ENCODE measurements at places on chromosomes 16 and 17. TPM values are rescaled to one million over a fixed set of nuclear protein-coding genes. Genes with fewer than 3 reads are reported as not detected.

Gene KRT33A
- total RNA-seq: not detected

Gene TP53TG3B
- not detected for total RNA-seq

- DNase-seq: no peak
These were observed 73.6 kb upstream of the SMIM36 start for GRCh38 chr17:55584861-55585260.

- DNase-seq: no peak
These were observed 546 bp upstream of the PSMD7 start for GRCh38 chr16:74296104-74296431.

DNA sequence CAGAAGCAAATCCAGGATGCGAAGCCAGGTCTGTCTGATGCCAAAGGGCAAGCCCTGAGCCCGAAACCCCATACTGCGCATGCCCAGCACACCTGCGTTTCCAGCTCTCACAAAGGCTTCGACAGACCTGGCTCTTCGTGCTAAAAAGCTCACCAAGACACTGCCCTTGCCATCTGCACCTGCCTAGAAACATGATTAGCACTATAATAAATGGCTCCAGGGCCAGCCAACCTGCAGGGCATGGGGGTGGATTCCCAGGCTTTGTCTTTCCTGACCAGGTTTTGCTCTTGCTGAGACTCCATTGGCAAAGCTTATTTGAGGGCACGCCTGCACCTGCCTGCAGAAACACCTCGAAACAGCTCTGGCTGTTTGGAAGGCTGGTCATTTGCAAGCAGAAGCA lies 14.4 kb upstream of the PLD6 start:
- DNase-seq: no peak

DNA sequence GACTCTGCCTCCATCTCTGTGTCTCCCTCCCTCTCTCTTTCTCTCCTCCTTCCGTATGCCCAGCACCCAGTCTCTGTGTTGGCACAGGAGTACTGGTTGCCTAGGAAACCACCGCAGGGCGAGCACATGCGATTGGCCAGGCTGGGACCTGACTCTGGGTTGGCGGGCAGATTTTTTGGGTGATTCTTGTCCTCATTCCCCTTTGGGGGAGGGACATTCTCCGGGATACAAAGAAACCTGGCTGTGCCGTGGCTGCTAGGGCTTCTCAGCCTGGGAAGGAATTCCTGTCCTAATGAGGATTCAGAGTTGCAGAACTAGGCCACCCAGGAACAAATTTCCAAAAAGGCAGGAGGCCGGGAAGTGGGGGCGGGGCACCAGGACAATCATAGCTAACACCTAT lies 168.9 kb downstream of the SHISA9 start:
- no peak for DNase-seq

GRCh38 chr17:77882040-77882439 lies 76.5 kb upstream of the TNRC6C start:
- DNase-seq: no peak

DNA sequence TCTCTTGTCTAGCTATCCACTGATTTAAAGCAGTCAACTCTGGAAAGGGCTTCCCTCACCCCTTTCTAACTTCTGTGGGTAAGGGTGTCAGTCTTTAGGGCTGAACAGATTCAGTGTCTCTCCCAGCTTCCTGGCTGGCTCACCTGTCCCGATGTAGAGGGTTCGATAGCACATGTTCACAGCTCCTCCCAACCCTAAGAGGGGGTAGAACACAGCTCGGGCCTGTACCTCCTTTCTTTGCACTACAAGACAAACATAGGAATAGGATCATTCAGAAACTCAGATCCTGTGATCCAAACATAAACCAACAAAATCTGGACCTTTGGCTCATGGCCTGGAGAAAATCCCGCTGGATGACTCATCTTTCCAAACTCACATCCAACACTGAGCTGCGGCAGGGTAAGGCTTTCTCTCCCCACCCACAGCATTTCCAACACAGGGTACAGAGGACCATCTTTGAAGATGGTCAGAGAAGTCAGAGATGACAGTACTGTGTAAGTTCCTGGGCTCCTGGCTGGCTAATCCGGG lies 5.8 kb upstream of the DHRS13 start:
- peak; percentile 77 for DNase-seq

- no peak for DNase-seq
These were observed 6.9 kb upstream of the SLC13A2 start for GRCh38 chr17:28466521-28467048.

Gene PRCD
- 0.39 TPM for total RNA-seq

GRCh38 chr16:55502801-55503366 lies 6.0 kb upstream of the LPCAT2 start:
- no peak for DNase-seq

- no peak for DNase-seq
These were observed 5.2 kb downstream of the TMEM220 start for GRCh38 chr17:10724546-10725195.

Gene CA7
- not detected for total RNA-seq

DNA sequence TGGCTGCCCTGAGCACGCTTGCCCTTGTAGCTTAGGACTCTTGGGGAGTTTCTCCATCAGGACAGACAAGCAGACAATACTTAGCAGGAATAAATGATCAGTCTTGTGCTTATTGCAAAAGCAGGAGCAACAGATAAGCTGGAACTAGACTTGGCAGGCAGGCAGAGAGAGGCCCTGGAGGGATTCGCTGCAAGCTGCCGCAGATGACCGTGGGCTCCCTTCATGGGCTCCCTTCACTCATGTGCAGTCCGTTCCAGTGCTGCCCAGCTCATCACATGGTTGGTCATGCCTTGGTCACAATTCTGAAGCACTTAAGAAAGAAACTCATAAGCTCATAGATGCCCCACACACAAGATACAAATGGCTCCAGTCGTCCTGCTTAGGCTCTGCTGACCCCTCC lies 2.4 kb upstream of the SLC5A10 start:
- no peak for DNase-seq

DNA sequence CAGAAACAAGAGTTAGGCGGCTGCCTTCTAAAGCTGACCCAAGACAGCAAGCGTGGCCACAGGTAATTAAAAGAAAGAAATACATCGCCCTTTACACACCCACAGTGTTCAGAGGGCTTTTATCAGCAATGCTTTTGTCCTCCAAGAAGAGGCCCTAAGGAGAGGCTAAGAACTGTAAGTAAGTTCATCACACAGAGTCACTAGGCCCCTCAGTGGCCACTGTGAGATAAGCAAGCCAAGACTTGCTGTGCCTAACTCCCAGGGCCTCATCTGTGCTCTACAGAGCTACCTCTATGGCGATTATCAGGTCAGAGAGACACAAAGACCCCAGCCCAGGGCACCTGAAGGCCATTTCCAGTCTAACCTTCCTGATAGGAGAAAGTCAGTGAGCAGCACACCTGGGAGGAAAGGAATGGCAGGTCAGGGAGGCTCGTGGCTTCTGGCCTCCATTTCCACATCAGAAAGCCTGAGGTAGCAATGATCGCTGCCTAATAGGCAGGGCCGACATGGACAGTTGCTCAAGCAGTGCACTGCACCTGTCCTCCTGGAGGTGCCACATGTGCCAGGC lies 545.2 kb upstream of the CDH11 start:
- DNase-seq: no peak

DNA sequence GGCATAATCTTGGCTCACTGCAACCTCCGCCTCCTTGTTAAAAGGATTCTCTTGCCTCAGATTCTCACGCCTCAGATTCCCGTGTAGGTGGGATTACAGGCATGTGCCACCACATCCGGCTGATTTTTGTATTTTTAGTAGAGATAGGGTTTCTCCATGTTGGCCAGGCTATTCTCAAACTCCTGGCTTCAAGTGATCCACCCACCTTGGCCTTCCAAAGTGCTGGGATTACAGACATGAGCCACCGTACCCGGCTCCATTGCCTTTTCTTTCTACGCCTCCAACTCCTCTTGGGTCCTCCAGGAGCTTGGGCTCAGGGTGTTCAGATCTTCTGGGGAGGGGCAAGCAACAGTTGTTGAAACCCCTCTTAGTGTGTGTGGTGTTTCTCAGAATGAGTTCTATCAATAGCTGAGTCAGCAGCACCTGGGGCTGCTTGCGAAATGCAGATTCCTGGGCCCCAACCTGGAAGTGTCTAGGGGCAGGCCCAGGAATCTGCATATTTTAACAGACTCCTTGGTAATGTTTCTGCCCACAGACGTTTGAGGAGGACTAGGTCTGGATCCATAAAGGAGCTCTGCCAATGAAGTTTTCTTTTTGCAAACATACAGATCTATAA lies 31.4 kb downstream of the SEC14L5 start:
- no peak for DNase-seq

DNA sequence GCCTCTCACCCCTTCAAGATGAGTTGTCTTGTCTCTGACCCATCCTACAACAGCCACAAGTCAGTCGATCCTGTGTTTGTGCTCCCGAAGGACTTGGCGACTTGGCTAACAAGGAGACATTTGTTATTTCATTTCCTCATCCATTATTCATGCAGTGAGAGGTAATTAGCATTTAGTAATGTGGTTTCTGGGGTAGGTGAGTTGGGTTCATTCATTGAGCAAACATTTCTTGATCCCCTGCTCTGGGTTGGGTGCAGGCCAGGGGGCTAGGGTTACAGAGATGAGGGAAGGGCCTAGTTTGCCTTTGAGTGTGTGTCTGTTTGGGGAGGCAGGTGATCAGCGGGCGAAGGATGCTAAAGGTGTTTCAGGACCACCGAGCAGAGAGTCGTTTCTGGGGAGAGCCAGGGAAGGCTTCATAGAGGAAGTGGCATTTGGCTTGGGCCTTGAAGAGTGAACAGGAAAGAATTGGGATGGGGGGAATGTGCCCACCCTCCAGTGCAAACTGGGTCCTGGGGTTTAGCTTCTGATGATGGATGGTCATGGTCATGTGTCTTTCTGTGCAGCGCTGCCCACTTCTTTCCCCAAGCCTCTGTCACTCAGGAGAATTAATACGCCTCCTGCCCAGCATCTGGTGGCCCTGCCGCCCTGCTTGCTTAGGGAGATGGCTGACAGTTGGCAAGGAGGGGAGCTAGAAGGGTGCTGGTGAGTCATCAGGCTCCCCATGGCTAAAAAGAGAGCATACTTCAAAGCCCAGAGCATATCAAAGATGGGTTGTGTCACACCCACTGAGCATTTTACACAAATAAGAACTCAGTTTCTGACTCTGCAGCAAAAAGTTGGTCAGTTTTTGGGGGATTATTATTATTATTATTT lies 38.5 kb downstream of the MSI2 start:
- no peak for DNase-seq

Gene RPL26
- 2,527 TPM for total RNA-seq

DNA sequence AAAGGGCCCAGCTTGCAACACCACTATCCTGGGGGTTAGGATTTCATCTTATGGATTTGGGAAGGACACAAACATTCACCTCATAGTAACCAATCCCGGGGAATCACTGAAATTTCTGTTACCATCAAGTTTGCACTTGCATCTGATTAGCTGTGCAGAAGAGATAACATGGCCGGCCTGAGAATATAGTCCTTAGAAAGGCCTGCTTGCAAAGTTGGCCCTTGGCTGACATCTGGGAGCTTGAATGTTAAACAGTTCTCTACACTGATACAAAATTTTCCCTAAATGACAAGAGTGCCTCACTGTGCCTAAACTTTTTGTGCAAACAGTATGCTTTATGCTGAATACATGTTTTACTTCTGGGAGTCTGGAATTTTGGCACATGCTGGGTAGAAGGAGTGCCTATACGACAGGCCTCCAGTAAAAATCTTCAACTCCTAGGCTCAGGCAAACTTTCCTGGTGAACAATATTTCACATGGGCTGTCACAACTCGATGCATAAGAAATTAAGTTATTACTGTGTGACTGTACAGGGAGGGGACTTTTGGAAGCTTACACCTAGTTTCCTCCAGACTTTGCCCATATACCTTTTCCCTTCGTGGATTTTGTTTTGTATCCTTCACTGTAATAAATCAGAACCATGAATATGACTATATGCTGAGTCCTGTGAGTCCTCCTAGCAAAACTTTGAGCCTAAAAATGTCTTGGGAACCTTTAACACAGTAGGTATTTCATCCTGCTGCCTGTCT lies 31.3 kb downstream of the TBC1D3B start:
- no peak for DNase-seq

Gene SLFN14
- under 0.01 TPM for total RNA-seq

DNA sequence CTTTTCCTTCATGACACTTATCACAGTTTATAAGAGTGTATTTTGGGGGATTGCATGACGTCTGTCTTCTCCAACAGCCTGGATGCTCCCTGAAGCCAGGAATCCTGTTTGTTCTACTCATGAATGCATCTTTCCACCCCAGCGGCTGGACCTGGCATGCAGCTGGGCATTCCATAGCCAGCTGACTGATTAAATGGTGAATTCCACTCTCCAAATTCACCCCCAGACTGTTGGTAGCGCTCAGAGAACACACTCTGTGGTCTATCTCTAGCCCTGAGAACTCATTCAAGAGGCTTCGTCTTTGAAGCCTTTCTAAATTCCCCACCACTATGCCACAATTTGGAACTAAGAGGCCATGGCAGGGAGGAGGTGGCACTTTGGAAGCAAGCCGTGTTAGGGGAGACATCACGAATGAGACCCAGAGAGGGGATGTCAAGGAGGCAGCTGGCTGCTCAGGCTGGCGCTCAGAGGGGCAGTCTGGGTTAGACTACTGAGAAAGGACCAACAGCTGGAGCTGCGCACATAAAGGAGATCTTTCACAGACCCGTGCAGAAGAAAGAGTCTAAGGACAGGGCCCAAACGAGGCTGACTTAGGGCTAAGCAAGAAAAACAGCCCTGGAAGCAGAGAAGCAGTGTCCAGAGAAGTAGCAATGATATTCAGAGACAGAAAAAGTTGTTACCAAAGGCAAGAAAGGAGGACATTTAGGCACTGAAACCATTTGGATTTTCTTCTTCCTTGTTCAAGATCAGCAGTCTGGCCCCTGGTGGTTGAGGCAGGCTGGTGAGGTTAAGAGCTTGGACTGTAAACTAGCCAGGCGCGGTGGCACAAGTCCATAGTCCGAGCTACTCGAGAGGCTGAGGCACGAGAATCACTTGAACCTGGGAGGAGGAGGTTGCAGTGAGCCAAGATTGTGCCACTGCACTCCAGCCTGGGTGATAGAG lies 42.4 kb upstream of the ZNF629 start:
- no peak for DNase-seq

GRCh38 chr16:88303890-88304819 lies 78.6 kb upstream of the ZNF469 start:
- DNase-seq: no peak

- no peak for DNase-seq
These were observed 238.7 kb downstream of the RBFOX1 start for GRCh38 chr16:7571366-7571765.

Gene TMEM100
- total RNA-seq: 5.6 TPM

All from dermis microvascular lymphatic vessel endothelial cell (primary cell).